CD4-positive, alpha-beta T cell treated with Interleukin-4 for 4 hours (primary cell): ENCODE measurements at places on chromosomes 5 and 9.

DNA sequence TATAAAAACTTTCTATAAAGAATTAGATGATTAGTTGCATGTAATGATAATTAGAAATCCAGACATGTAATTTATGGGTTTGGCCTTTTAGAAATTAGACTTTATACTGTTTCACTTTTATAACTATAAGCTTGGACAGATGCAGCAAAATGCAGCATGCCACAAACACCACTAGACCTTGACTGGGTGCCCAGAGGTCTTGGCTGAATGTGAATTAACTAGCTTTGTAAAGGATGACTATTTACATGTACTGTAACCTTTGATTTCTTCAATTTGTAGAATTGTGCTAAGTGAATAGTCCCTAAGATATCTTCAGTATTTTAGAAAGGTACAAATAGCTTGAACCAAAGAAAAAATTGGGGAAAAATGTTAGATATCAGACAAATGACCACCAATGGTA, 2168.1 kb downstream of the MAT2B start:
- DNase-seq, result no peak

GRCh38 chr5:100479079-100479688, 56.0 kb upstream of the FAM174A start:
- DNase-seq, result peak; percentile 15

DNA sequence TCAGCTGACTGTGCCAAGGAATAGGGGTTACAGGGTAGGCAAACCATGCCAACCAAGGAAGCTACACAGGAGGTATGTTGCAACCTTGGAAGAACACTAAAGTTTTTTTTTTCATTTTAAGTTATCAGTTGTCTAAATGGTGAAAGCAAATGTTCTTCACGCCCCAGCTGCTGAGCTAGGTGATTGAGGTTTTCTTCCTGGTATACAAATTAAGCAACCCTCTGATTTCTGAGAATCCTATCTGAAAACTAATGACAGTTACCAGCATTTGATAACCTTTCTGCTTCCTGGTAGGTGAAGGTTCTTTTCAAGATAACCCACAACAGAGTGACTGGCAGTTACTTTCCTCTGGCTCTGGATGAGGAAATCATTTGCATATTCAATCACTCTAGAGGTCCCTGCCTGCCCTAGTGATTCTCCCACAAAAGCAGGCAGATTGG, 194.9 kb downstream of the ATP10B start:
- DNase-seq, result no peak

GRCh38 chr5:177132136-177133095, 1.2 kb upstream of the NSD1 start:
- DNase-seq, result peak; percentile 42

GRCh38 chr5:139188558-139189270, 9.5 kb downstream of the SIL1 start:
- DNase-seq, result no peak

DNA sequence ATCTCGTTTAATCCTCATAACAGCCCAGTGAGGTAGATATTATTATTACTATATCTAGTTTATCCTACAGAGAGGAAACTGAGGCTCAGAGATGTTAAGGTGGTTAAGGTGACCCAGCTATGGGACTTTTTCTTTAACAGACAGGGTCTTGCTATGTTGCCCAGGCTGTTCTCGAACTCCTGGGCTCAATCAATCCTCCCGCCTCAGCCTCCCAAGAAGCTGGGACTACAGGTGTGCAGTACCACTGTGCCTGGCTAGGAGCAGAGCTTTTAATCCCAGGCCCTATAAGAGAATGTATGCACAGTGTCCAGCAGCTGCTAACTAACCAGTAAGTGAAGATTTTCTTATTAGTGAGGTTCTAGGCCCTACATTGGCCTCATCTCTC, 62.4 kb downstream of the PCDH1 start:
- DNase-seq, result no peak

DNA sequence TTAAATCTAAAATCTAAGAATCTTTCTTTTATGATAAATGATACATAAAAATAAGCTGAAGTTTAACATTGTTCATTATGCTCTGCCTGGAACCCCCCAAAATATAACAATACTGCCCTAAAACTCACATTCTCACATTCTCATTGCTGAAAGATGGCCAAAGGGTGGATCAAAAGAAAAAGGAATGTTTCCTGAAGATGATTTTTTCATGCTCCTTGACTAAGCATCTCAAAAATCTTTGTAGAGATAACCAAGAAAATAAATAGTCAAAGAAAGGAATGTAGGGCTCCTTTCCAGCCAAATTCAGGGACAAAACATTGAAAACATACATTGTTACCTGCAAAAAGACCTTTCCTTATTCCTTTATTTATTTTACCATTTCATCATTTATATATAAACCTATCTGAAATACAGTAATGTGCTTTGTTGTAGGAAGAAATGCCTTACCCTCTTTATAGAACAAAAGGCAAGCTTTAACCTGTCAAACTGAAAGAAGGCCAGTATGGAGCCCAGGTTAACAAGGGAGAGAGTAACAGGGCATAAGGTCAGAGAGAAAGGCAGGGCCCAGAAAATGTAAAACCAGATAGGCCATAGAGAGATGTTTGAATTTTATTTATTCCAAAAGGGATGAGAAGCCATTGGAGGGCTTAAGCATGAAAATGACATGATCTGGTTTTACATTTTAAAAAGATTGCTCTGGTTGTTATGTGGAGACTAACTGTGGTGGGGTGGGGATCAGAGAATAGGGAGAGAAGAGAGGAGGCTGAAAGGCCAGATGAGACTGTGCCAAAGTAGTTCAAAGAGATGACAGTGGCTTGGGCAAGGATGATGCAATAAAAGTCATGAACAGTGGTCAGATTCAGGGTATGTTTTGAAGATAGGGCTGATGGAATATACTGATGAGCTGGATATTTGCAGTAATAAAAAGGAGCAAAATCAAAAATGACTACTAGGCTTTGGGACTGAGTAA, 37.3 kb upstream of the CDK5RAP2 start:
- DNase-seq, result no peak

GRCh38 chr9:97220894-97221477, 86.5 kb upstream of the CCDC180 start:
- no peak for DNase-seq

GRCh38 chr5:142873831-142874230, 103.7 kb downstream of the ARHGAP26 start:
- no peak for DNase-seq

DNA sequence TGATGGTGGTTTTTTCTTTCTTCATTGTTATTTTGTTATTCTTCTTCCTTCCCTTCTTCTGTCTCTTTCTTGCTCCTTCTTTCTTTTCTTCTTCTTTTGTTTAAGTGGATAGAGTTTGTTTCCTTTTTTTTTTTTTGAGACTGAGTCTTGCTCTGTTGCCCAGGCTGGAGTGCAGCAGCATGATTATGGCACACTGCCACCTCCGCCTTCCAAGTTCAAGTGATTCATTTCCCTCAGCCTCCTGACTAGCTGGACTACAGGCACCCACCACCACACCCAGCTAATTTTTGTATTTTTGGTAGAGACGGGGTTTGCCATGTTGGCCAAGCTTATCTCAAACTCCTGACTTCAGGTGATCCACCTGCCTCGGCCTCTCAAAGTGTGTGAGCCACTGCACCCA, 40.3 kb downstream of the JAK2 start:
- DNase-seq, result no peak

GRCh38 chr9:81460693-81461092, 228.7 kb downstream of the TLE1 start:
- DNase-seq, result no peak

GRCh38 chr5:119315516-119315949, 40.3 kb upstream of the TNFAIP8 start:
- DNase-seq, result peak; percentile 74

DNA sequence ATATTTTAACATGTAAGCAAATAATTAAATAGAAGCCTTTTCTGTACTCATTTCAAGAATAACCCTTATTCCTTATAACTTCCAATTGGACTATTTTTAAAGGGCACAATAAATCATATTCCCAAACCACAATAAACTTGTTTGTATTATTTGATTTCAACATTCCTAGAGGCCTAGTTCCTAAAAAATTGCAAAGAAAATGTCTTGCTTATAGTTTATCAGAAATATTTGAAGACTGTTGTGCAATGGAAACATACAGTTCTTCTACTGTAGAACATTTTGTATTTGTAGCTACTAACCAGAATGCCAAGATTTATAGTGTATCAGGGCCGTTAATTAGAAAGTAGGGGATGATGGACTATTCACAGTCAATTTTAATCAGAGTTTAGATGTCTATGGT, 1037.0 kb upstream of the CDH18 start:
- no peak for DNase-seq
